ENCODE measurements at places on chromosomes 12 and 14.

- no peak for DNase-seq
- no peaks in the 10 kb centered on the region for H3K4me1 ChIP-seq
- no peak overlapping the region for H3K27ac ChIP-seq
- H3K4me3 ChIP-seq: no peak overlapping the region
These were observed 39.0 kb downstream of the SLCO1B1 start for GRCh38 chr12:21169878-21170472.

DNA sequence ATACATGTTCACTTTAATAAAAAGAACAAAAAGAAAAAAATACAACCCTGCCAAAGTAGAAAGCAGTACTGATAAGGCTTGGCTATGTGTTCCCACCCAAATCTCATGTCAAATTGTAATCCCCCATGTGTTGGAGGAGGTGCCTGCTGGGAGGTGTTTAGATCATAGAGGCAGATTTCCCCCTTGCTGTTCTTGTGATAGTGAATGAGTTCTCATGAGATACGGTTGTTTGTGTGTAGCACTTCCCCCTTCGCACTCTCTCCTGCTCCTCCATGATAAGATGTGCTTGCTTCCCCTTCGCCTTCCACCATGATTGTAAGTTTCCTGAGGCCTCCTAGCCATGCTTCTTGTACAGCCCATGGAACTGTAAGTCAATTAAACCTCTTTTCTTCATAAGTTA is 59.9 kb downstream of the USP15 start:
- no peak overlapping the region for H3K27ac ChIP-seq
- peaks cover 21% of the 10 kb centered on the region for H3K36me3 ChIP-seq
- H3K4me1 ChIP-seq: no peaks in the 10 kb centered on the region

- peaks cover 5% of the 10 kb centered on the region for H3K4me1 ChIP-seq
- H3K27ac ChIP-seq: no peak overlapping the region
- H3K4me3 ChIP-seq: peak overlapping the region; percentile 67
- no peak for DNase-seq
- H3K36me3 ChIP-seq: no peaks in the 10 kb centered on the region
These were observed 16.9 kb downstream of the OR6S1 start for GRCh38 chr14:20624495-20625070.

- DNase-seq: no peak
- H3K27me3 ChIP-seq: no peaks in the 10 kb centered on the region
- peaks cover 9% of the 10 kb centered on the region for H3K4me1 ChIP-seq
- H3K27ac ChIP-seq: no peak overlapping the region
These were observed 4.1 kb downstream of the TEP1 start for GRCh38 chr14:20409226-20409625.

Data from thoracic aorta (tissue), 2 donors.